ENCODE measurements at places on chromosomes 7 and 10.

DNA sequence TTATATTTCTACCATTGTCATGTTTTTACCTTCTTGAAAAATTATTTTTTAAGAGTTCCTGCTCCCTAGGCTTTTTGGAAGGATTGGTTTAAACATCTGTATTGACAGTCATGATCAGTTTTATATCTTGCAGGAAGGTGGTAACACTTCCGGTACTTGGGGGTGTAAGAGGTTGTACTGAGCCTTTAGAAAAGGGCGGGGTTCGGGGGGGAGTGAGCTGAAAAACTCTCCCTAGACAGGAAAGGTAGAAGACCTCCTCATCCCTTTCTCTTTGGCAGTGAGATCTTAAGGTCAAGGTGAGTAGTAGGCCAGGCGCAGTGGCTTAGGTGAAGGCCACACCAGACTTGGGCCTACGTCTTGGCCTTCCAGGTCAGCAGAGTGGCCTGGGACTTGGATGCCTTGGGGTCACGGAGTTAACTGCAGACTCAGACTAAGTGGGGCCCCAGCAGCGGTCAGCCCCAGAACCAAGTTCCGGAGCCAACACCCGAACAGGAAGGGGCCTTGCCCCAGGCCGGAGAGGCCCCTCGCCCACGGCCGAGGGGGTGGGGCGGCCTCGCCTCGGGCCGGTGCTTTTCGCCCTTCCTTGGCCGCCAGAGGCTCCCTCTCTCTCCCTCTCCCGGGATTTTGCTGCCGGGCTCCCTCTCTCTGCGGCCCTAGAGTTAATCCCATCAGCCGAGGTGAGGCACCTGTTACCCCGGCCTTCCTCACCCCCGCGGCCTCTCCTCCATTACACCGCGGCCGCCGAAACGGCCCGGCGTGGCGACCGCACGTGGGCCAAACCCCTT, at the start of gene PPP1R9A:
TSS of gene PPP1R9A (plus strand) at position 569 of the 785 bp plus-strand sequence. CDS start 2,520 bp downstream, outside the sequence.
- DNase-seq: peak; percentile 31

- DNase-seq: no peak
Observed at GRCh38 chr10:62652114-62652513, 152.4 kb upstream of the ADO start.

GRCh38 chr10:19466709-19467108, 349.5 kb upstream of the PLXDC2 start:
- DNase-seq: no peak

DNA sequence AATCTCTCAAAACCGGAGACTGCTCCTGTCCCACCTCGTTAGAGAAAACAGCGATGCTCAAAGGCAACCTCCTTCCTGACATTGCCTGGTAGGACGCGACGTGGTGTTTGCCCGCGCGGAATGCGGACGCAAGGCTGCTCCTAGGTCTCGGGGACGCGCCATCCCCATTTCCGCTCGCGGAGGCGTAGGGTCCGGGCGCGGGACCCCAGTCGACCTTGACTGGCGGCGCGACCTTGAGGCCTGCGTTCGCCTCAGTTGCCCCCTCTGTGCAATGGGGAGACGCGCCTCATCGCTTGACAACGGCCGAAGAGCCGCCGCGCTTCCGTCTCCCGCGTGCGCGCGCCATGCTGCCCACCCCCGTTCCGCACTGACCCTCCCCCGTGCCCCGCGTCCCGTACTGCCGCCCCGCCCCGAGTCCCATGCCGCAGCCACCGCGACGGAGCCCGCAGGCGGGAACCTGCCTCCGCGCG, 412 bp upstream of the PPIA start:
- DNase-seq: peak; percentile 56

- no peak for DNase-seq
Observed at GRCh38 chr10:5385224-5385623, 19.4 kb downstream of the TUBAL3 start.

DNA sequence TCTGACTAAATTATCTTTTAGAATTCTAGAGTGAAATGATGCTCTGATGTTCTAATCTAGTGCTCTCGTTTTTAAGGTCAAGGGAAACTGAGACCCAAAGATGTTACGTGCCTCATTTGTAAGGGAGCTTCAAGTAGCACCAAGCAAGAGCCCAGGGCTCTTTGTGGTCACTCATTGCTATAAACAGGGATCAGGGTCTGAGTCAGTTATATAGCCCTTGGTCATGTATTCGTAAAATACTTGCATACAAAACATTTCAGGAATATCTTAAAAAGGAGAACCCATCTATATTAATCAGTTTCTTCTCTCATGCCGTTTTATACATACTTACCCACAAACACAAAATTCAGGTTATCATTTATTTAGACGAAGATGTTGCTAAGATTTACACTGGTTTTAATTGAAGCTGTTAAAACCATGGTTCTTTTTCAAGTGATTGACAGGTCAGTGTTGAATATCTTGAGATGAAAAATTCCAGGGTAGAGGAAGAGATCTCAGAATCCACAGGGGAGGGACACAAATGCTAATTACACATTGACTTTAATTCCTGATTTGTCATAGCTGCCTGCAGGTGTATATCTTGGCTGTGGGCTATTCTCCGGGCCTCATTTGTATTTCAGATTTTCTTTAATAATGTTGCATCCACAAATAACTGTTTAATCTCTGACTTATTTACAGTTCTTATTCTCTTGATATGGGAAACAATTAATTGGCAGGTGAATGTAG, 188.4 kb downstream of the SND1 start:
- DNase-seq: no peak

DNA sequence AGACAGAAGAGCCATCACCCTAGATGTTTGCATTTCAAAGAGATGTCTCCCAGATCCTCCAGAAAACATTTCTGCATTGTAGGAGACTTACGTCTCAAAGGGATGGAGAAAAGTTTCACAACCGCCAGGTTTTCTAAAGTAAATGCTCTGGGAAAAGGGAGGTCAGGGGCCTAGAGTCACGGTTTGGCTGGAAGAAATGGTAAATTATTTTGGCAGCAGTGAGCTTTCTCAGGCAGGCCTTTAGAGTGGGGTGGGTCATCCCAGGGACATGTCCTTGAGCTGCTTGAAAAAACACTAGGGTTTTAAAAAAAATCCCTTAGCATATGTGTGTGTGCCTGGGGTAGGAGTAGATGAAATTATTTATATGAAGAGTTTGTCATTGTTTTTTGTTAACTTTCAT, 728.8 kb downstream of the TYW1 start:
- no peak for DNase-seq
